HS-27A (cell line): ENCODE measurements at places on chromosomes 16 and 17.

DNA sequence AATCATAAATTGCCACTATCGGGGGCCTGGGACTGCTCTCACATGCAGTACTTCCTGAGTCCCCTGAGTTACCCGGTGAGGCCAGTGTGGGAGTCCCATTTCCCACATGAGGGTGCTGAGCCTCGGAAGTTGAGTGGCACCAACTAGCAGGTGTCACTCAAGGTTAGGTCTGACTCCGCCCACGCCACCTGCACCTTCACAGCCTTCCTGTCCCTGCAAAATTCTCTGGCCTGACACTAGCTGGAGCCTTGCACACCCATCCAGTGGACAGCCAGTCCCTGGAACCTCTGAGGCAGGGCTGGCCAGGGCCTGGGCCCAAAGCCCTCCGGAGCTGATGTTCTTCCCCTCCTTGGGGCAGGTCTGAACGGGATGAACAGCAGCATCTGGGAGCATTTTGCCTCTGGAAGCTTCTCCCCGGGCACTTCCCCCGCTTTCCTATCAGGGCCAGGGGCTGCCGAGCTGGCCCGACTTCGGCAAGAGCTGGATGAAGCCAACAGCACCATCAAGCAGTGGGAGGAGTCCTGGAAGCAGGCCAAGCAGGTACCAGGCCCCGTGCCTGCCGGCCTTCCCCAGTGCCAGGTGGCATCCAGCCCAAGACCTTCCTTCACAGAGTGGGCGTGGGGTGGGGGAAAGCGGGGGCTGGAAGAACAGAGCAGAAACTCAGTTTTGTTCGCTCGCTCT is 21.9 kb downstream of the UNC13D start:
- no peak for DNase-seq

DNA sequence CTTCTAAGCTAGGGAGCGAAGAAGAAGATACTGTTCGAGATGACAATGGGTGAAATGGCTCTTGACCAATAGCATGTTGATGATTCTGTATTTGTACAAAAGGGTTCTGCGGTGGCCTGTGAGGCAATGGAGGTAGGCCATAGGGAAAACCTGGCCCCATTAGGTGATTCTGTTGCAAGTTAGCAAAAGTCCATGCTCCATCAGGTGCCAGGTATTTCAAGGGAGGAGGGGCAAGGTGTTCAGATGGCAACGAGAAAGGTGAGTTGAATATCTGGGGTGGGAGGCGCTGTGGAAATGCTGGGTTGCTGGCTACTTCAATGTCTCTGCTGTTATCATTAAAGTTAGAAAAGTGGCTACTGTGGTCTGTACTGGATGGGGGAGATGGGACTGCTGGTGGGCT is 62.8 kb downstream of the CACNG1 start:
- no peak for DNase-seq

DNA sequence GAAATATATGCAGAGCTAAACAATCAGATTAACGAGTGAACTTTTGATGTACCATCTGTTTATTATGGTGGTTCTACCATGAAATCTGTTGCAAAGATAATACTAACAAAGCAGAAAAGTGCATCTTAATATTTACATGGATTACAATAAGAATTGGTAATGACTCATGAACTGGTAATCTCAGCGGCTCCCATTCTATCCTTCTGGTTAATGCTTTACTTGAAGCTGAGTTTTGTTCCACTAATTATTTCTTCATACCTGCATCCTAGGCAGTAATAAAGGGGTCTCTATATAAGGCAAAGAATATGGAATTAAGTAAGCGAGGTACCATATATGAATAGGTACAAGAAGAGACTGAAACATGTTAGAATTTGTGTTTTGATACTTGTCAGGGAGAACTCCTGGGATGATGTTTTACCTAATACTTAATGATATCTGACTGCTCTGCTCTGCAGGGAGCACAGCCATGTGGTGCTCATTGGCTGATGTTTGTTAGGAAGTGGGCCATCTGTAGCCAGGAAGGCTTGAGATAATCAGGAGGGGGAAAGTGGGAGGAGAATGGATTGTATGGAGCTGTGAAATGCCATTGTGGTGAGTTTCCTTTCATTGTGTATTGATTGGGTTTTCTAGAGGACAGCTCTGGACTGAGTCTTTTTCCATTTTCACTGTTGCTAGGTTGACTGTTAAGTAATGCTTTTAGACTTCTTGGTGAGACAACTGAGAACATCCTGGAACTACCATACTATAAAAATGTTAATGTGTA is 52.6 kb downstream of the MAP2K6 start:
- DNase-seq, result no peak

- DNase-seq, result no peak
Measured at GRCh38 chr17:63786971-63787711, 13.2 kb downstream of the DDX42 start.

DNA sequence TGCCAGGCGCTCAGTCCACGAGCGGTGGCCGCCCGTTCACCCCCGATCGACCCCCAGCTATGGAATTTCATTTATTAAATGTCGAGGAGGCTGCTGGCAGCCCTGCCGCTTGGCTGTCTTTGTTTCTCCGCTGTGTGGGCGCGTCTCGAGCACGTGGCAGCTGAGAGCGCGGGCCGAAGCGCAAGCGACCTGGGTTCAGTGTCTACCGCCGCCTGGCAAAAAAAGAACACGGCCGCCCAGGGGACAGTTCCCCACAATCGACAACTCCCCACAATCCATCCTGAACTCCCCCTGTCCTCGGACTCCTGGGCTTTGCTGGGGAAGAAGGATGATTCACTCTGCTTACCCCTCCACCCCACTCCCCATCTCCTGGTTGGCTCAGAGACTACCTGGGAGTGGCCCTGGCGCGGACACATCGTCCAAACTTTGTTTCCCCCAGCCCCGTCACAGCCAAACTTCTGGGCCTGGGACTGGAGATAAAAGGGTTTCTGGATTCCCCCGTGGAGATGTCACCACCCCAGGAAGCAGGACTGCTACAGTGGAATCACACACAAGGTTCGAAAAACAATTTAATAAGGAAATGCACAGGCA is 1.7 kb upstream of the ANKRD13B start:
- no peak for DNase-seq

- DNase-seq, result no peak
Measured at GRCh38 chr16:17836868-17837602, 366.3 kb upstream of the XYLT1 start.

- no peak for DNase-seq
Measured at GRCh38 chr17:77501751-77502625, 361.2 kb downstream of the SEC14L1 start.

GRCh38 chr16:75304521-75305363 is 53.3 kb upstream of the BCAR1 start:
- peak; percentile 63 for DNase-seq

DNA sequence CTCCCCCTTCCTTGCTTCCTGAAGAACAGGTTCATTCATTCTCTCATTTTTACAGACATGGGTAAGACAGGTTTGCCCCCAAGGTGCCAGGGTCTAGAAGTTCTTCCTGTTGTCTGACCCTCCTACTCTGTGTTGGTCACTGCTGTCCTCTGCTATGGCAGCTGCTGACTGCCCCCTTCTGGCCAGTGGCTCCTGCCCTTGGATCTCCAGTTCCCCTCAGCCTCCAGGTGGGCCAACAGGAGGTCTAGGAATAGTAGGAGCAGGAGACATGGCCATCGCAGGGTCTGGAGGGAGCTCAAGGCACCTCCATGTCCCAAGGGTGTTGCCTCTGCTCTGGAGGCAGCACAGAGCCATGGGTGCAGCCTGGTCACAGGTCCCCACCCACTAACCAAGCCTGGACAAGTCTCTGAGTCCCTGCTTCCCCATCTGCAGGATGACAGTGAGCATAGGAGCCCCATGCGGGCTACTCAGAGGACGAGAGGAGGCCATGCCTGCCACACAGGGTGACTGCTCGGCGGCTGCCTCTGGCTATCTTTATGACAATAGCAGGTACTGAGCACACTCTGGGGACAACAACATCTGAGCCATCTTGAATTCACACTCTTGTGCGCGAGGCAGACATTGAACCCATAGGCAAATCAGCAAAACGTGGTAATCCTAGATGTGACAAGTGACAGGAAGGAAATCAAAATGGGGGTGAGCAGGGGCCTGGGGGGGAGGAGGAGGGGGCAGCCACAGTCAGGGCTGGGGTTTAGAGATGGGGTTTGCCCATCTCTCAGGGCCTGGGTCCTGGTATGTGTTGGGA is 27.0 kb upstream of the NXPH3 start:
- no peak for DNase-seq

- DNase-seq, result no peak
Measured at GRCh38 chr17:81239714-81240555, 817 bp downstream of the NDUFAF8 start.

- no peak for DNase-seq
Measured at GRCh38 chr17:71935341-71935740, 185.5 kb upstream of the SOX9 start.

DNA sequence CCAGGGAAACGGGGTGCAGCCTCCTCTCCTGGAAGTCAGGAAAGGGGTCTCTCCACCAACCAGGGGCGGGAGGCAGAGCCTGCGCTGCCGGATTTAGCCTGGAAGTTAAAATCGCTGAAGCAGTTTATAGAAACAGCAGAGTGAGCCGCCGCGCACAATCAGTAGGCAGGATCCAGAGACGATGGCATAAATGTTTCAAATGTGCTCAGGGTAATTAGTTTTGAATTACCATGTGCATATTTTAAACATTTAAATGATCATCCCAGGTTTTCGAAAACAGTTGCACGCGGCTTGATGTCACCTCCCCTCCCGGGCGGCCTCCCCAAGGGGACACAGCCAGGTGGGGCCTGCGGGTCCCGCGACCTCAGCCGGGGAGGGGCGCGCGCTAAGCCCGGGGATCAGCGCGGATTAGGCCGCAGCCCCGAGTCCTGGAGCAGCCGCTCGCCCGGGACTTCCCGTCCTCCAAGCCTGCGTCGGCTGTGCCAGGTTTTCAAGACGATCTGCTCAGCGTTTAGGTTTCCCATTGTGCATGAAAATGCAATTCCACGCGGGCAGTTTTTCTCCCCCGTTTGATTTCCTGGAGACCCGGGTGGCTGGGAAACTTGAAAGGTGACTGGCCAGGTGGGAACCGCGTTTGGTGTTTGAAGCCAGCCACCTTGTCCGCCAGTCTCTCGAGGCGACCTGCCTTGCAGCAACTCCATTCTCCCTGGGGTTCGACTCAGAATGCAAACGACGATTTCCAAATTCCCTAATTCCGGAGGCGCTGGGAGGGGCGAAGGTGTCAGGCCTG is 78.3 kb downstream of the RPA1 start:
- no peak for DNase-seq

DNA sequence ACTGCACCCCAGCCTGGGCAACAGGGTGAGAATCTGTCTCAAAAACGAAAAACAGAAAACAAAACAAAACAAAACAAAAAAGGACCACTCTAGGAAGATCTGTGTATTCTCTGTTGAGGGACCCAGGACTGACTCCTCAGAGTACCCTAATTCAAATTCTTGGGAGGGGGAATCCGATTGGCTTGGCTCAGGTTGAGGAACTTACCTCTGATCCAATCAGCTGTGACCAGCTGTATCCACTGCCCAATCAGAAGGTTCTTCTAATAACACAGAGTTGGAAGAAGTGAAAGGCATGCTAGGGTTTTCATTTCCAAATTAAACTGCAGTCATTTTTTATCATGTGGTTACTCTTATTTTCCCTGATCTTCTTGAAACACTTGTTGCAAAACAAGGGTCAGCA is 105.9 kb upstream of the CACNG3 start:
- no peak for DNase-seq

GRCh38 chr17:49471089-49471683 is 23.9 kb upstream of the NGFR start:
- DNase-seq, result no peak

GRCh38 chr16:11379420-11379819 is 34.2 kb downstream of the RMI2 start:
- DNase-seq, result no peak

DNA sequence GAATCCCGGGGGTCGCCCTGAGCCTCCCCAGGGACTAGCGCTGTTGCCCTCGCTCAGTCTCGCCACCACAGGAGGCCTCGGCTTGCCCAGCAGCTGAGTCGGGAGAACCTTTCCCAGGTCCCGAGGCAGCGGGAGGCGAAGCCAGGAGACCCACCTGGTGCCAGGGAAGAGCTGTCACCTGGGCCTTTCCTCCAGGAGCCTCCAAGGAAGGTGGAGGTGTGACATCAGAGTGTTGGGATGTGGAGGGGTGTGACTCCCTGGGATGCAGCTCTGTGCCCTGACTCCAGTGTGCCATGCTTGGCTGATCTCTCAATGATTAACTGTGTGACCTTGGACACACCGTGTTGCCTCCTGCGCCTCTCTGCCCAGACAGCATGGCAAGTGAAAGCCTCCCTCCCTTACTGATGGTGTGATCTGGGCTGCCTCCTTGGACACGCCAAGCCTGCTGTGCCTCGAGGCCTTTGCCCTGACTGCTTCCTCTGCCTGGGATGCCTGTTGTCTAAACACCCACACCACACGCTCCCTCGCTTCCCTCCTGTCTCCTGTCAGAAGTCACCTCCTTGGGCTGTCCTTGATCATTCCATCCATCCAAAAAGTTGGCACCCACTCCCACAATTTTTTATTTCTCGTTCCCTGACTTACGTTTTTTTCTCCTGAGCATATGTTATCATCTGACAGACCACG is 88.0 kb downstream of the CMIP start:
- no peak for DNase-seq

GRCh38 chr16:64532117-64532516 is 589.7 kb downstream of the CDH11 start:
- no peak for DNase-seq

- no peak for DNase-seq
Measured at GRCh38 chr17:3501344-3501743, 25.5 kb downstream of the ASPA start.

GRCh38 chr17:21370430-21370829 is 5.7 kb upstream of the KCNJ12 start:
- DNase-seq, result no peak

- no peak for DNase-seq
Measured at GRCh38 chr16:324201-324450, 28.4 kb downstream of the AXIN1 start.

DNA sequence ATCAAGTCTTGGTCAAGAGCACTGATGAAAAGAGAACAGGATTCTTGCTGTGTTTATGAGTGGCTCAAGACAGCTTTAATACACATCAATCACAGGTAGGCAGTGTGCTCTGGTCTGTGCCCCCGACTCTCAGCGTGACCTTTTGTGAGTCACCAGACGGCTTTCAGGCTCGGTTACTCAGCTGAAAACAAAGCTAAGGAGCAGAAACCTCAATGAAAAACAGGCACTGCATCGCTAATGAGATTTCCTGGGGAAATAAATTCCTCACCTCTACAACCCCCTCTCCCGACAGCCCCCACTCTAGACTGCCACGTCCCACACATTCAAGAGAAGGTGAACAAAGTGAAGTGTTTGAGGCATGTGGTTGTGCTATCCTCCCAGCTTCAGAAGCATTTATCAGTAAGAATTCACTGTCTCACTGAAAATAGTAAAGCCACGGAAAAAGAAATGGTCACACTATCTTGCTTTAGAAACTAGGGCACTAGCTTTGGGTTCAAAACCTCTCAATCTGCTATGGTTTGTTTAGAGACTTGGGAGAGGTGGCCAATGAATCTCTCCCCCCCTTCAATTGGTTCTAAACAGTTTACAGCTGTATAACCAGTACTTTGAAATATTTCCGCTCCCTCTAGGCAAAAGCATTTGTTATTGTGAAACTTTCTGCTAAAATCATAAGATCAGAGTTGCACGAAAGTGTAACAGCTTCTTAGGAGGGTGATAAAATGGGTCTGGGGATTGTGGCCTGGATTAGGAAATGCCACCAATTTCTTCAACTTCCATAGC is 199.5 kb upstream of the PMFBP1 start:
- no peak for DNase-seq

GRCh38 chr17:48545539-48545938 is 630 bp upstream of the HOXB2 start:
- DNase-seq, result no peak
